ENCODE measurements at places on chromosomes 1 and 21. TPM values are rescaled to one million over a fixed set of nuclear protein-coding genes. Genes with fewer than 3 reads are reported as not detected.

Gene TDRKH
- total RNA-seq: 4.1 TPM

Gene C1QTNF12
- 0.33 TPM for total RNA-seq

Gene AGRN
- total RNA-seq: 117 TPM

Gene AKT3
- 53.0 TPM for total RNA-seq

Gene SPRR3
- not detected for total RNA-seq

Gene NOS1AP
- 0.98 TPM for total RNA-seq

Gene TMEM63A
- 22.6 TPM for total RNA-seq

Gene TMEM51
- total RNA-seq: 12.4 TPM

Gene PAQR7
- total RNA-seq: 9.8 TPM

Gene RUNX3
- total RNA-seq: not detected

Gene RYR2
- 0.10 TPM for total RNA-seq

Gene USH2A
- total RNA-seq: not detected

Gene CHRM3
- total RNA-seq: 2.0 TPM

Gene HRNR
- total RNA-seq: not detected

Gene IGSF21
- total RNA-seq: not detected

Gene MR1
- 2.3 TPM for total RNA-seq

Gene PCAT6
- not detected for total RNA-seq

Gene CASZ1
- total RNA-seq: 1.7 TPM

Gene CRNN
- not detected for total RNA-seq

Gene OR6Y1
- not detected for total RNA-seq

Gene CDA
- 0.98 TPM for total RNA-seq

Gene RGSL1
- total RNA-seq: not detected

Gene FUBP1
- total RNA-seq: 156 TPM

Gene FAM177B
- total RNA-seq: not detected

Gene BNIPL
- total RNA-seq: not detected

Gene SLC6A17
- total RNA-seq: 0.76 TPM

Gene RXFP4
- not detected for total RNA-seq

Gene TRIM67
- total RNA-seq: not detected

Gene OR4F29
- 0.65 TPM for total RNA-seq

Gene SCAF4
- total RNA-seq: 12.4 TPM

Gene SPRR2E
- not detected for total RNA-seq

Gene KCNE2
- not detected for total RNA-seq

Gene KIF17
- 11.8 TPM for total RNA-seq

Gene PROK1
- total RNA-seq: not detected

Gene PRELP
- under 0.01 TPM for total RNA-seq

Gene SLFNL1
- 0.57 TPM for total RNA-seq

Gene TAS1R1
- not detected for total RNA-seq

Gene MIXL1
- total RNA-seq: not detected

Gene AK4
- 47.4 TPM for total RNA-seq

Gene NES
- 81.7 TPM for total RNA-seq

Gene CHD5
- total RNA-seq: under 0.01 TPM

Gene TFB2M
- 23.4 TPM for total RNA-seq

Gene PTPN7
- not detected for total RNA-seq

Gene FAAH
- 0.48 TPM for total RNA-seq

Gene OR2AK2
- not detected for total RNA-seq

Gene SPRR1A
- not detected for total RNA-seq

Gene OPTC
- total RNA-seq: not detected

Gene WDR64
- not detected for total RNA-seq

Gene PYHIN1
- not detected for total RNA-seq

Gene NUP210L
- total RNA-seq: under 0.01 TPM

Gene PTGFR
- under 0.01 TPM for total RNA-seq

Gene PRAMEF15
- total RNA-seq: not detected

Gene ZBTB7B
- total RNA-seq: 16.8 TPM

Gene CD84
- total RNA-seq: not detected

Gene NMNAT1
- total RNA-seq: 12.7 TPM

Gene MTR
- 34.9 TPM for total RNA-seq

Gene DPT
- total RNA-seq: not detected

Gene CYP4A22
- total RNA-seq: not detected
